ENCODE measurements at places on chromosomes 1 and 21.

- no peak for DNase-seq
These were observed 33.2 kb upstream of the FNBP1L start for GRCh38 chr1:93414749-93415148.

GRCh38 chr1:82517586-82517985 lies 716.9 kb downstream of the ADGRL2 start:
- DNase-seq: no peak

- no peak for DNase-seq
These were observed 62.8 kb downstream of the CNST start for GRCh38 chr1:246629030-246629429.

- no peak for DNase-seq
These were observed 12.3 kb upstream of the TTC39A start for GRCh38 chr1:51342591-51343206.

GRCh38 chr21:34358866-34359265 lies 4.9 kb upstream of the KCNE2 start:
- DNase-seq: no peak

Data from activated naive CD8-positive, alpha-beta T cell treated with anti-CD3 and anti-CD28 coated beads for 36 hours (primary cell).